T-helper 17 cell (primary cell): ENCODE measurements at places on chromosomes 13 and 19. TPM values are rescaled to one million over a fixed set of nuclear protein-coding genes. Genes with fewer than 3 reads are reported as not detected.

GRCh38 chr13:52128714-52129700 lies at the start of gene NEK5:
Gene NEK5 (minus strand): TSS chr13:52129073. CDS start chr13:52127482, 1,591 bp downstream.
- peaks cover 16% of the 10 kb centered on the region for H3K36me3 ChIP-seq
- peak within 1 kb of the TSS; percentile 92 for H3K4me3 ChIP-seq
- no peak within 1 kb of the TSS for H3K27ac ChIP-seq

- H3K27me3 ChIP-seq, result no peaks in the 10 kb centered on the region
- peak; percentile 32 for DNase-seq
- H3K4me3 ChIP-seq, result peak overlapping the region; percentile 61
- no peak overlapping the region for H3K27ac ChIP-seq
- H3K4me1 ChIP-seq, result peaks cover 3% of the 10 kb centered on the region
These were observed 21.0 kb downstream of the TNFSF9 start for GRCh38 chr19:6551607-6552450.

DNA sequence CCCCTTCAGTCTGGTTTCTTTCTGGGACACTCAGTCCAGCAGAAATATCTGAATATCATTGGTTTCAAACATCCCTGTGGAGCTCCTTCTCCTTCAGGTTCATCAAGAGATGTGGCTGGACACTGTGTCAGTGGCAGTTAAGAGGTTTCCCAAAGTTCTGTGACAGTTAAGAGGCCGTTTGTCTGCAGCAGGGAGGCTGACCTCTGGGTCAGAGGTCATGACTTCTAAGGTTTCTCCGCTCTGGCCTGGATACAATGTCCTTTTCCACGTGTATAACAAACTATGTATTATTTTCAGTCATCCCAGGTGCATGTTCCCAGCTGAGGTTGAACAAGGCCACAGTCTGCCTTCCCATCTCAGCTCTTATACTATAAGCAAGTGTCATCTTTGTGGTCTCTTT lies 174.9 kb downstream of the B3GLCT start:
- no peak for DNase-seq
- H3K36me3 ChIP-seq, result peaks cover 3% of the 10 kb centered on the region
- H3K27ac ChIP-seq, result no peak overlapping the region

C2CD4C gene
- total RNA-seq, result not detected

GRCh38 chr19:3323026-3323425 lies 43.4 kb upstream of the NFIC start:
- peaks cover 27% of the 10 kb centered on the region for H3K27me3 ChIP-seq
- no peak overlapping the region for H3K27ac ChIP-seq
- H3K36me3 ChIP-seq, result peaks cover 2% of the 10 kb centered on the region
- no peak overlapping the region for H3K4me3 ChIP-seq

DNA sequence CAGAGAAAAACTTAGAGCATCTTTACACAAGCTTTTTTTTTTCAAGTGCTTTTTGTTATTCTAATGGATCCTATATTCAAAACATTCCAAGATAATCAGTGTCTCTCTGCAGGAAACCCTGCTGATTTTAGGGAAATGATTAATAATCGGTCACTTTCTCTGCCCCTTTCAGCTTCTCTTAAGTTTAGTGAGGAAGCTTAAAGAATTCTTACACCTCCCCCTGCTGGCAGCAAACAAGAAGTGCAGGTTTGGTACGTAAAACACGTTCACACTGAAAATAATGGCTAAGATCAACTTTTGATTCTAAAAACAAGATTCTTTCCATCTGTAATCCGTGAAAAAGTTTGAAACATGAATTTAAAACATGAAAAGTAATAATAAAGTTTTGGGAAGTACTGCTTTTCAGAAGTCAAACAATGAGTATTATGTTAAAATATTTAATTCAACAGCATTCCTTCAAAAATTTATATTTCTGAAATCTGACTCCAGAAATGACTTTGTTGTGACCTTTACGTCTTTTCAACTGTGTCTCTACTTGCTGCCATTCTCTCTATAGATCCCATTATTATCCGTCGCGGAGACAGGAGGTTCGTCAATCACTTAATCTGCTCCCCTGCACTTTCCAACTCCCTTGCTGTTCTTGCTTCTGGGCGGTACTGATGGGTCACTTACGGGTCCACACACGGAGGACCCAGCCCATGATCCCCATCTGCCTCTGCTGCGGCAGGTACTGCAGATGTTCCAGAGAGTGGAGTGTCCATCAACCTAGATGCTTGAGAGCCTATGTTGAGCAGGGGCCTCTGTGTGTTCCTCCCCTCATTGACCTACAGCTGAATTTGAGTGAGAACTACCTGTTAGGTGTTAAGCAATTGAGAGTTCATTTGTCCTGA lies 203.1 kb upstream of the EDNRB start:
- DNase-seq, result no peak
- H3K27me3 ChIP-seq, result peaks cover 59% of the 10 kb centered on the region
- peaks cover 2% of the 10 kb centered on the region for H3K36me3 ChIP-seq
- no peak overlapping the region for H3K4me3 ChIP-seq
- H3K4me1 ChIP-seq, result peaks cover 5% of the 10 kb centered on the region

- no peak for DNase-seq
- no peak overlapping the region for H3K4me3 ChIP-seq
- H3K36me3 ChIP-seq, result no peaks in the 10 kb centered on the region
- H3K4me1 ChIP-seq, result no peaks in the 10 kb centered on the region
These were observed 1610.4 kb upstream of the MIR17HG start for GRCh38 chr13:89737051-89737450.

- no peak overlapping the region for H3K27ac ChIP-seq
- H3K4me3 ChIP-seq, result no peak overlapping the region
- DNase-seq, result no peak
- peaks cover 2% of the 10 kb centered on the region for H3K4me1 ChIP-seq
These were observed 158.1 kb downstream of the ZNF486 start for GRCh38 chr19:20325151-20325550.

- H3K27me3 ChIP-seq, result no peaks in the 10 kb centered on the region
- peak overlapping the region; percentile 87 for H3K4me3 ChIP-seq
- DNase-seq, result peak; percentile 19
- no peaks in the 10 kb centered on the region for H3K36me3 ChIP-seq
These were observed 545 bp downstream of the BTBD2 start for GRCh38 chr19:2014731-2015607.

GRCh38 chr13:28357247-28357825 lies 137.6 kb downstream of the FLT1 start:
- peaks cover 14% of the 10 kb centered on the region for H3K4me1 ChIP-seq
- H3K4me3 ChIP-seq, result no peak overlapping the region
- no peak for DNase-seq
- H3K27ac ChIP-seq, result peak overlapping the region; percentile 10

- peaks cover 5% of the 10 kb centered on the region for H3K36me3 ChIP-seq
- no peak overlapping the region for H3K4me3 ChIP-seq
These were observed 142.4 kb downstream of the URI1 start for GRCh38 chr19:30084390-30084819.

- no peaks in the 10 kb centered on the region for H3K36me3 ChIP-seq
- H3K27me3 ChIP-seq, result peaks cover 34% of the 10 kb centered on the region
- H3K4me3 ChIP-seq, result no peak overlapping the region
- H3K27ac ChIP-seq, result no peak overlapping the region
- DNase-seq, result no peak
- no peaks in the 10 kb centered on the region for H3K4me1 ChIP-seq
These were observed 44.2 kb downstream of the TBC1D4 start for GRCh38 chr13:75437582-75438318.

DNA sequence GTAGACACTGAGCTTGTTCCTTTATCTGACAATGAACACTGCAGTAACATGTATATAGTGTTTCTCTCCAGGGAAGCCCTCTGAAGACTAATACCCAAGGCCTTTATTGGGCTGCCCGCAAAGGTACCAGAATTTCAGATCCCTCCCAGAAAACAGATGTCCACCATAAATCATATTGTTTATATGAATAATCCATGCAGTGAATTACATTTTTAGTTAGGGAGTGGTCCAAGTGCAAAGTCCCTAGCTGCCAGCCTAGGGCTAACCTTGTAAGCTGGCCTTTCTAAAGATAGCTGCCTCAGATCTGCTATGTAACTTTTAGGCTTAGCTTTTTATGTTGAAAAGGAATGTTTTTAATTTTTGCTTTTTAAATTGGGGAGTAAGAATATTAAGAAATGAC lies 44.7 kb downstream of the TDRD3 start:
- peaks cover 8% of the 10 kb centered on the region for H3K4me1 ChIP-seq
- H3K27me3 ChIP-seq, result no peaks in the 10 kb centered on the region
- H3K36me3 ChIP-seq, result peaks cover 3% of the 10 kb centered on the region
- H3K4me3 ChIP-seq, result no peak overlapping the region

- peak overlapping the region; percentile 66 for H3K27ac ChIP-seq
- no peaks in the 10 kb centered on the region for H3K36me3 ChIP-seq
- no peaks in the 10 kb centered on the region for H3K27me3 ChIP-seq
- DNase-seq, result no peak
- no peak overlapping the region for H3K4me3 ChIP-seq
These were observed 6.4 kb upstream of the RASL11A start for GRCh38 chr13:27264181-27264580.

DNA sequence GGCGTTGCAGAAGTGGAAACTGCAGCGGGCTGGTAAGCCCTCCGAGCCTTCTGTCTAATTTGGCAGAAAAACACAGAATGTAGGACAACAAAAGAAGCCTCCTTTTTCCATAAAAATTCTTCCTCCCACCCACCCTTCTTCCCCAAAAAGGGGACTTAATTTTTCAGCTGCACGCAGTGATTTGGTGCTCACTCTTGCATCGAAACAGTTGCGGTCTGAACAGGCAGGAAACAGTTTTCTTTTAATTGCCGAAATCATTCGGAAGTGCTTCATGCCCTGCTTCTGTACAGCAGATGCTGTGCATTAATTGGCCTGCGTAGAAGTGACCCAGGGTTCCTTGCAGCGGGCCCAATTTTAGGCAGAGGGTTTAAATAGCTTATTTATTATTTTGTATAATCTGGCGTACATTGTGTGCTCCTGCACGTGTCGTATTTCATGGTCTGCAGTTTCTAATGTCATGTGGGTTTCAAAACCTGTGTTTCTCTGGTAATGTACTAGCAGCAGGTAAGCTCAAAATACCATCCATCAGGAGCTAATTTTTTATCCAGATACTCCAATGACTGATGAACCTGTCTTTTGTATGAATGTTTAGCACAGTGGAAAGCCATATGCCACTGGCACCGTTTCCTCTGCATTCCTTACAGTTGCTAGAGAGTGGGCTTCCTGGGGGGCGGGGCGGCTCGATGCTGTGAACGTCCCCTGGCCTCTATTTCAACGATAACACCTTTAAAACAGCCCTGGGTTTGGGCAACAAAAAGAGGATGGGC lies 66.6 kb downstream of the GGACT start:
- H3K36me3 ChIP-seq, result peaks cover 3% of the 10 kb centered on the region
- peak overlapping the region; percentile 33 for H3K4me3 ChIP-seq
- peak overlapping the region; percentile 39 for H3K27ac ChIP-seq
- no peaks in the 10 kb centered on the region for H3K27me3 ChIP-seq
- peaks cover 12% of the 10 kb centered on the region for H3K4me1 ChIP-seq

ARHGEF7 gene
- total RNA-seq, result 78.8 TPM
